Stimulated activated CD4-positive, alpha-beta T cell treated with anti-CD3 and anti-CD28 coated beads, Interleukin-15, amount 100 ng/mL, for 1 hour (primary cell): ENCODE measurements at places on chromosomes 7 and 10.

DNA sequence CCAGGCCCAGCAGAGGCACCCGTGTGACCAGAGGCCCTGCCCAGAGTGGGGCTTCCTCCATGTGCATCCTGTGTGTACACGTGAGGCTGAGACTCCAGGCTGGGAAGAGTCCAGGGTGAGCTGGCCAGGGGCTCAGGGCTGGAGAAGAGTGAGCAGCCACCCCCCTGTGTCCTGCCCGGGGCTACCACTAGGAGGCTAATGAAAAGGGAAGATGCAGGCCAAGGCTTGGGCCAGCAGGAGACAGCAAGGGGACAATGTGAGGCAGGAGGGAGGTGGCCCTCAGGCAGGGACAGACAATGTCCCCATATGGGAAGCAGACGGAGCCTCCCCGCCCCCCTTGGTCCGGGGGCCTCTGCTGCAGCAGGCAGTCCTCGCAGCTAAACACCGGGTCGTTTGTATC is 102.0 kb downstream of the HIF1AN start:
- no peak for DNase-seq

DNA sequence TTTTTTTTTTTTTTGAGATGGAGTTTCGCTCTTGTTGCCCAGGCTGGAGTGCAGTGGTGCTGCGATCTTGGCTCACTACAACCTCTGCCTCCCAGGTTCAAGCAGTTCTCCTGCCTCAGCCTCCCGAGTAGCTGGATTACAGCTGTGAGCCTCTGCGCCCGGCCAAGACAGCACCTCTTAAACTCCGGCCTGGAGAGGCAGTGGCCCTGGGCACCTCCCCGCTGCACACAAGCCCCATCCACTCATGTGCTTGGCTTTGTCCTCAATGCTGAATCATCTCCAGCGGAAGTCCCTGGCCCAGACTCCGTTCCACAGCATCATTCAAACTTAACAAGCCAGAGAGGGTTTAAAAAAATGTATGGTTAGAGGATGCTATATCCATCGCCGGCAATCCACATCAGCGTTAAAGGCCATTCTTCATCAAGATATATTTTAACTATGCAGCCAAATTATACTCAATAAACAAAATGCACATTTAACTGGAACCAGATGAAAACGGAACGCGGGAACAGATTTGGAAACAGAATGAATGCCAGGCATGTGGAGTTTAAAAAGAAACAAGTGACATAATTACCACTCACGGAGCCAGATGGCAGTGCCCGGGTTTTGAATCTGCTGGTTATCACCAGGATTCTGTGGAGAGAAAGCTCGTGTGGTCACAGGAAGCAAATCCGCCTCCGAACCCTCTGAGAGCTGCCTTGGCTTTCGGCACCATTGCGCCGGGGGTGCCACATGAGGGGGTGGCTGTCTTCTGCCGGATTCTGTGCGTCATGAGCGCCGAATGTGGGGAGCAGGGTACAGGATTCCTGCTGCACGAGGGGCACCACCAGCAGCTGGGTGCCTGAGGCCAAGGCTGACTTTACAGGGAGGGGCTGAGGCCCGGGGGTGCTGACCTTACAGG is 45.6 kb upstream of the CFAP46 start:
- DNase-seq: no peak

- DNase-seq: no peak
These were observed 9.9 kb upstream of the NPVF start for GRCh38 chr7:25238066-25238725.

- no peak for DNase-seq
These were observed 52.0 kb downstream of the JAZF1 start for GRCh38 chr7:28128608-28129007.

GRCh38 chr7:131879424-131879823 is 323.0 kb upstream of the PODXL start:
- DNase-seq: no peak

DNA sequence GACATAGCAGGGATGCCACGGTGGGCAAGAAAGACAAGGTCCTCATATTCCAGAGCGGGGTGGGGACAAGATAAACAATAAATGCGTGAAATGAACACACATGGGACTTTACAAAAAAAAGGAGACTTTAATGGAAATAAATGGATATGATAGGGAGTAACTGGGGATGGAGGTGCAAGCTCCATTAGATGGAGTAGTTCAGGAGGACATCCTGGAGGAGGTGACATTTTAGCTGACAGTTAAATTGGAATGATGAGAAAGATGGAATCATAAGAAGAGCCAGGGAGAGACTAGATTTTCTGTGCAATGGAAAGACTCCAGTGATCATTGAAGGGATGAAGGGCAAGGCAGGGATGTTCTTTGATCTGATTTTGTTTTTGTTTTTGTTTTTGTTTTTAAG is 83.6 kb upstream of the MYL10 start:
- DNase-seq: no peak

- DNase-seq: no peak
These were observed 530.6 kb downstream of the TFEC start for GRCh38 chr7:115499956-115500355.

DNA sequence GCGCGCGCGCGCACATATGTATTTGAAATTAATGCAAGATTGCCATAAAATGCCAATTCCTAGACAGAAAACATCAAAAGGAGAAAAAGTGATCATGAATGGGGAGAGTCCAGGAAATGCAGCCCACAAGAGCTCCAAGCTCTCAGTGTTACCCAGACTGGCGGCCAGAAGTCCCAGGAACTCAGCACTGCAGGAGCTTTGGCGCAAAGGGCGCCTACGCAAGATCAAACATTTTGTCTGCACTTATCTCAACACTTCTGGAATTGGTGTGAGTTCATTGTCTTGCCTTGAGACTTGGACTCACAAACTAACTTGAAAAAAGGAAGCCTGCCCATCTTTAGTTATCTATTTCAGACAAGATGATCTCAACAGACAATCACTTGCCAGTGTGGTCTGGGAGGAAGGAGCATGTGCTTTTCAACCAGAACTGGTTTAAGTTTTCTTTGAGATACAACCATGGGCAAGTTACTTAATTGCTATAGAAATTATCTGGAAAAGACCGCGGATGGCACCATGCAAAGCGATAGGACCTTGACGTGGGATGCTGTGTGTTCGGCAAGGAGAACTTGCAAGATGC is 77.2 kb downstream of the KIAA1549 start:
- DNase-seq: no peak
